Heart left ventricle (tissue), 16 donors: ENCODE measurements at places on chromosomes 3 and 15.

- no peak for DNase-seq
Observed at GRCh38 chr15:82062479-82063454, 16.9 kb upstream of the MEX3B start.

GRCh38 chr3:194808640-194809097, 123.0 kb downstream of the FAM43A start:
- no peak for DNase-seq

DNA sequence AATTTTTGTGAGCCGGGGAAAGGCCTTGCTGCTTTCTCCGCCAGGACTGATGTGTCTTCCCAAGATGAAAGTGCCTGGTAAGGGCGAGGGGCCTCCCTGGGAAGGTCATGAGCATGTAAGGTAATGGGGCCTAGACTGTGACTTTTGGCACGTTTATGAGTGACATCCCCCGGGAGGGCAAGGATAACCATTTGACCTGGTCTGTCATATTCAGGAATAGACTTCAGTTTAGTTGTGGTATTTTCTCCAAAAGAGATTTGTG, 631 bp upstream of the CNBP start:
- no peak for DNase-seq

DNA sequence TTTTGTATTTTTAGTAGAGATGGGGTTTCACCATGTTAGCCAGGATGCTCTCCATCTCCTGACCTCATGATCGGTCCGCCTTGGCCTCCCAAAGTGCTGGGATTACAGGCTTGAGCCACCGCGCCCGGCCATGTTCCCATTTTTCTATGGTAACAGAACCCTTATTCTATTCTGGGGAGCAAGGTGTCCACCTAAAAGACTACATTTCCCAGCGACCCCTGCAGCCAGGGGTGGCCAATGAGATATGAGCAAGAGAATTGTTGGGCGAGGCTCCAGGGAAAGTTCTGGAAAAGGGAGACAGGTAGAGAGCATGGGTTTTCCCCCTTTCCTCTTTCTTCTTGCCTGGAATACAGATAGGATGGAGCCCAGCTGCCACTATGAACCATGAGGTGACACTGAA, 96.9 kb downstream of the LINGO1 start:
- no peak for DNase-seq

DNA sequence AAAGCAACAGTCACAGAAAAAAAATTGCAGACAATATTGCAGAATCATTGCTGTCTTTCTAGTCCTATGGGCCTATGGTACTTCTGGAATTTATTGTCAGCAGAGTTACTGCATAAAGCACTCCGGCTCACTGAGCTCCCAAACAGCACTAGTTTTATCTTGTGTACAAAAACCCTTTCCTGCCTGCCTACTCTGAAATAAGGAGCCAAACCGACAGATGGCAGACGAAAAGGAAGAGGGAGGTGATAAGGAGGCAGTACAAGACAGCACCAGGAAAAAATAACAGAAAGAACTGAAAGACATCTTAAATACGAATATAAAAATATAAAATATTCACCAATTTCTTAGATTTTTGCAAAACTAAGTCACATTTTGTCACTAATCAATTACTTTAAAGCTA, 15.6 kb downstream of the HERC1 start:
- DNase-seq, result no peak

GRCh38 chr3:175411946-175412345, 552.8 kb downstream of the NAALADL2 start:
- DNase-seq, result no peak

GRCh38 chr3:81443457-81443782, 318.0 kb downstream of the GBE1 start:
- no peak for DNase-seq

GRCh38 chr3:188170461-188171459, 16.8 kb downstream of the LPP start:
- DNase-seq, result no peak

DNA sequence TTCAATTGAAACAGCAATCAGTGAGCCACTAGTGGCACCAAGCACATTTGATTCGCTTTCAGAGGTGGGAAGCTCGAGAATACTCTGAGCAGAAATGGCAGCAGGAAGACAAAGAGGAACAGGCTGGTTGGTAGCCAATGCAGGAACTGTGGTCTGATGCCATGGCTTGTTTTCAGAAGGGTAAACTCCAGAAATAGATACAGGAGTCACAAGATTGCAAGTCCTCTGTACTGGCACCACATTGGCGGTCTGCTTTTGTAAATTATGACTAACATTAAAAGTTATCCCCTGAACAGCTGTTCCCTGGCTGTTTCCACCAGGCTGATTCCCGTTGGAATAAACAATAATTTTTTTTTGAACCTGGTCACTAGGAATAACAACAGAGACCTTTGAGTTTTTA, 35.5 kb downstream of the USF3 start:
- DNase-seq, result no peak

DNA sequence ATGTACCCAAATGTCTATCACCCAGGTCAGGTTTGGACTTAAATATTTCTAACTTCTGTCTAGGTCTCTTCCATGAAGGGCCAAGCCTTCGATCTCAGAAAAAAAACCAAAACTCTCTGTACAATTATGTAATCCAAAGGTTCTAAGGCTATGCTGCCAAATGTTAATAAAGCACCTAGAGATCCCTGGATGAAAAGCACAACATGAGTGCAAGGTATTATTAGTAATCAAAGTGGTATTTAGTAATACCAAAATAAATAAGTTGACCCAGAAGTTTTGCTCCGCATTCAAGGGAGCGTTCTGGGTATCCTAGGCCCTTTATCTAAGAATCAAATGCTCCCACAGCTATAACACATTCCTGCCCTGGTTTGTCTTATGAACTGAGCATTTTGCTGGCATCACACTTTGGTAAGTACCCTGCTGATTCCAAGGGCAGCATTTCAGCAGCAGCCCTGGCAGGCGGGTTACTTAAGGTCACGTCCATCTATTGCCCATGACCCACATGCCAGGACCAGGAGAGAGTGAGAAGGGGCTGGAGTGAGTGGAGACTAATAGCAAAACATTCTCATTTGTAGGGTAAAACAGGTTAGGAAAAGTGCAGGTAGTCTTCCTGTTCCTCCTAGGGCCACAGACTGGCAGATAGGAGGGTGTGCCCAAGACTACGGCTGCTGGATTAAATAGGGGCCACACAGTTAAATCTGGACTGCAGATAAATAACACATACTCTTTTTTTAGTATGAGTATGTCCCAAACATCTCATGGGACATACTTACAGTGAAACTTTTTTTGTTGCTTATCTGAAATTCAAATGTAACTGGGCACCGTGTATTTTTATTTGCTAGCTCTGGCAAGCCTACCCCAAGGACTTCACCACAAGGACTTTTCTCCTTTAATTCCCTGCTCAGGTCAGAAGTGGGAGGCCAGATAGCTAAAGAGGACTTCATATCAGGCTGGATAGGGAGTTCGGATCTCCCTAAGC, 76.0 kb upstream of the SNRK start:
- no peak for DNase-seq
